ENCODE measurements at places on chromosomes 16 and 17.

DNA sequence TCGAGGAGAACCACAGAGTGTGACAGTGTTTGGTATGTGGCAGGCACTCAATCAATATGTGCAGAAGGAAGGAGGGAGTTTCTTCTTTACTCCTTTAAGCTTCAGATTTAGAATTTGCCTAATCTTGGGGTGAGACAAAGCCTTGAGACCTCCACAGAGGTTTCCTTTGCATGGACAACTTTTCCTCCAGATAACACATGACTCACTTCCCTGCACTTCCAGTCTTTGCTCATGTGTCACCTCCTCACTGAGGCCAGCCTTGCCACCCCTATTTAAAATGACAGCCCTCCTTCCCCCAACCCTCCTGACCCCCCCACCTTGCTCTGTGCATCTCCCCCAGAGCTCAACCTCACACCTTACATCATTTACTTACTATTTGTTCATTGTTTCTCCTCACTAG lies 17.4 kb upstream of the NOS2 start:
- DNase-seq, result peak; percentile 36

DNA sequence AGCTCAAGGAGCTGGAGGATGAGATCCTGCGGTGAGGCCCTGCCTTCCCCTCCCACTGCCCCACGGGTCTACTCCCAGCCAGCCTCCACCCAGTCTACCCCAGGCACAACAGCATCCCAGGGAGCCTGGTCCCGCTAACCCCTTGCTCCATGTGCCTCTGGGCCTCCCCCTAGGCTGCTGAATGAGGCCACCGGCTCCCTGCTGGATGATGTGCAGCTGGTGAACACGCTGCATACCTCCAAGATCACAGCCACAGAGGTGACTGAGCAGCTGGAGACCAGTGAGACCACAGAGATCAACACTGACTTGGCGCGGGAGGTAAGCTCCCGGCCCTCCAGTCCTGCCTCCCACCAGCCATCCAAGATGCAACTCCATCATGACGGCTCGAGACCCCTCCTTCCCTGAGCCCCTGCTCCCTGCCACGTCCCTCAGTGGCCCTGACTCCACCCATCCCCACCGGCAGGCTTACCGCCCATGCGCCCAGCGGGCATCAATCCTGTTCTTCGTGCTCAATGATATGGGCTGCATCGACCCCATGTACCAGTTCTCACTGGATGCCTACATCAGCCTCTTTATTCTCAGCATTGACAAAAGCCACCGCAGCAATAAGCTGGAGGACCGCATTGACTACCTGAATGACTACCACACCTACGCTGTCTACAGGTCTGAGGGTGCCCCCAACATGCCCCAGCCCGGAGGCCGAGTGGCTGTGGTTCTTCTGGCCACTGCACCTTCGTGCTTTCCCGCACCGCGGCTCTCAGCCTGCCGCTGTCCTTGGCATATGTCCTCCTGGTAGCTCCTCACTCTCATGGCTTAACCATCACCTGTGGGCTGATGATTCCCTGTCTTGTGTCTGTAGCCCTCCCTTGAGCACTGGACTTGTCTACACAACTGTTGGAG lies 15.0 kb upstream of the KDM6B start:
- DNase-seq, result no peak

DNA sequence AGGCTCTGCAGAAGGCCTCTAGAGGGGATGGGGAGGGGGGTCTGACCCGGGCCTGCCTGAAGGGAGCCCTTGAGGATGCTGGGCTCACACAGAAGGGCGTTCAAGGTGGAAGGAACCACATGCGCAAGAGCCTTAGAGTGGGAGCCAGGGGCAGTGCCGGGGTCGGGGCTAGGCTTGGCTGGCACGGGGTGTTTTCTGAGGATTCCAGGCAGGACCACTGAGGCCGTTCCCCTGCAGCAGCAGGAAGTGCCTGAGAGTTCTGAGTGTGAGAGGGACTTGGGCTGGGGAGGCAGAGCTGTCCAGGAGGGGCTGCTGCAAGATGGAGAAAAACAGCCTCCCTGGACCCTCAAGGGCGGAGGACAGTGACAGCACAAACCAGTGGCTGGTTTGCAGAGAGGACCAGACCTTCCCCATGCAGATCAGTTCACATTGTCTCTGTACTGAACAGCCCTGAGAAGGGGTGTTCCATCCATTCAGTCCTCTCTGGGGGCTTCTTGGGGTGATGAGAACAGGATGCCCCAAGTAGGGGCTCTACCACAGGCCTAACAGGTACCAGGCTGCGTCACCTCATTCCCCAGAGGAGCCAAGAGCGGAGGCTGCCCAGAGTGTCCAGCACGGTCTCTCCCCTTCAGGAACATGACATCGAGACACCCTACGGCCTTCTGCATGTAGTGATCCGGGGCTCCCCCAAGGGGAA lies 3.4 kb downstream of the NDRG4 start:
- DNase-seq, result no peak

DNA sequence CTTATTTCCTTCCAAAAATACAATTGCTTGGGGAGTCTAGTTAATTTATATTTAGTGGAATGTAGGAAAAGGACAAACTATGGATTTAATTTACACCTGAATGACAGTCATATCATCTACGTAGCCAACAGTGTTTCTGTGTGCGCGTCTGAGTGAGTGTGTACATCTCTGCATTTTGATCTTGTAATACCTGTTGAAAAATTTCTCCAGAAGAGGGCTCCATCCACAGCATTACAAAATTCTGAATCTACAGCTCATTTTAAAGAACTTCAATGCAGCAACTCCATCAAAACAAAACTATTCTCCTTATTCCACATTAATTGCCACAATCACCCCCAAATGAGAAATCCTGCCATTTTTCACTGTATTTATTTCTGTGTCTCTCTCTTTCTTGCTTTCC lies 3.9 kb downstream of the CDH13 start:
- DNase-seq, result no peak

DNA sequence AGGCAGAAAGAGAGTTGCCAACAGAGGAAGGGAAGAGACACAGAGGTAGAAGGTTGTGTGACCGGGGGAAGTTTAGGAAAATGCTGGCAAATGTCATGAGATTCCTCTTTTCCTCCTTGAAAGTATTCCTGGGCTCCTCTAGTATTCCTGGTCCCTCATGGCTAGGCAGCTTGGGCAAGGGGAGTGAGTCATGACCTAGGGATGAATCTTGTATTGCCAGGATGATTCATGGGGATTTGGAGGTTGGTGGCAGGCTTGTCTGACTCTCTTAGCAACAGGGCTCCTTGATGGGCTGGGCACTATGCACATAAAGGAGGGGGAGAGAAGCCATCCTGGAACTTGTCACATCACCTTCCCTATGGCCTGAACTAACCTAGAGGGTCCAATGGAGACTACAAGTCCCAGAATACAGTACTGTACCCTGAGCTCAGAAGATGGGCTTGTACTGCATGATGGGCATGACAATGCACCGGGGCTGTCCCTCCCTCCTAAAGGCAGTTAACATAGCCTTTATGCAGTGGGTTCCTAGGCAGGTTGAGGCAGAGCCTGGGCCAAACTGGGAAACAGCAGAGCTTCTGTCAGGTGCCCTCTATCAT lies 2.1 kb upstream of the SEZ6 start:
- peak; percentile 73 for DNase-seq

- DNase-seq, result no peak
Observed at GRCh38 chr17:78441271-78441971, 63.0 kb downstream of the PGS1 start.

GRCh38 chr17:66647391-66647983 lies 187.4 kb upstream of the CACNG5 start:
- no peak for DNase-seq

DNA sequence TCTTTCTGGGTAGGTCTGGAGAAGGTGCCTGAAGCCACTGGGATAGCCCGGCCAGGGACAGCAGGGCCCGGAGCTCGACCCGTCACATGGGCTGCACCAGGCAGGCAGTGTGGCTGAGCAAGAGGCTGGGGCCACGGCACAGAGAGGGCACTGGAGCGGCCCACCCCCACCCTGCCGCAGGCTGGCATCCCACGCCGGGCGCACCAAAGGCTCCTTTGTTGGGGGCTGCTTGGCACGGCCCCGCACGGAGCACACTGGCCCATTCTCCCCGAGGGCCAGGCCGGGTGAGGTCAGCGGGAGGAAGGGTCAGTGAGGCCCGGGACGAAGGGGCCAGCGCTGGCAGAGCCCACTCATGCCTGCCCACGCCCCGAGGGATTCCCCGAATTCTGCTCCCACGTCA lies 36.5 kb upstream of the PVALEF start:
- no peak for DNase-seq

DNA sequence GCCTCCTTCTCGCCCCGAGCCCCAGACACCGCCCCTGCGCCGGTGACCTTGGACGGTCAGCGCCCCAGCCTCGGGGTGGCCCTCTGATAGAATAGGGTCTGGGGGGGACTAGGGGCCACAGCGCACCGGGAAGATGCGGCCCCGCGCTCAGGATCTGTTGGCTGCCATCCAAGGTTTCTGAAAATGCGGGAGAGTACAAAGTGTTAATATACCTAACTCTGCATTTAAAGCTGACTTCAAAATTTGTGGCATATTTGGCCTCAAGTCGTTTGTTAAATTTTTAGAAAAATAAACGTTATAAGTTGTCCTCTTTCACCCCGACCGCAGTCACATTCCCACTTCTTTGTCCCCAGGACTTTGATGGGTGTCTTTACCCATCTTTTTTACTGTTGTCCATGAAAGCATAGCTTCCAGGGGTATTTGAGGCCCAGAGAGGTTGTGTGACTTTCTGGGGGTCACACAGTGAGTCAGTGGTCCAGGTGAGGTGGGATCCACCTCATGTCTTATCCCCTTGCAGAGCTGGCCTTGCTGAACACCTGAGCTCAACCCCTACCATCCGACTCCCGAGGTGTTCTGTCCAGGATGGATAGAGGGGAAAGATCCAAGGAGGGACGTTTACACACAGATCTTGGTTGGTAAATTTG lies 796 bp downstream of the NT5M start:
- DNase-seq, result no peak

DNA sequence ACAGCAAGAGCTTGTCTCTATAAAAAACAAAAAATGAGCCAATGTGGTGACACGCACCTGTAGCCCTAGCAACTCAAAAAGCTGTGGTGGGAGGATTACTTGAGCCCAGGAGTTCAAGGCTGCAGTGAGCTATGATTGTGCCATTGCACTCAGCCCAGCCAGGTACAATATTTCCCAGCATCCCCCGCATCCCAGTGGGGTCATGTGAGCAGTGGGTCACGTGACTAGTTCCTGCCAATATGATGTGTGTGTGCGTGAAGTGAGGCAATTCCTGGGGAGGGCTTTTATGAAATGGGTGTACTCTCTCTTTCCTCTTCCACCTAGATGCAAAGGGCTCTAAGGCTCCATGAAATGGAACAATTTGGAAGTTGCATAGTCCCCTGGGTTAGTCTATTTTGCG lies 81.3 kb downstream of the GSG1L start:
- no peak for DNase-seq

- DNase-seq, result peak; percentile 80
Observed at GRCh38 chr16:88785106-88785924, at the start of gene PIEZO1. TSS of gene PIEZO1 (minus strand) at chr16:88785220. CDS start at chr16:88784964, 256 bp downstream.

- no peak for DNase-seq
Observed at GRCh38 chr16:78735337-78735736, 635.9 kb downstream of the WWOX start.

GRCh38 chr17:65550758-65551157 lies 10.7 kb downstream of the AXIN2 start:
- no peak for DNase-seq

GRCh38 chr17:44091200-44091997 lies 20.9 kb downstream of the G6PC3 start:
- no peak for DNase-seq

- DNase-seq, result no peak
Observed at GRCh38 chr17:63695889-63696288, 4.0 kb downstream of the LIMD2 start.

- DNase-seq, result no peak
Observed at GRCh38 chr17:62668091-62668804, 40.8 kb downstream of the MRC2 start.

DNA sequence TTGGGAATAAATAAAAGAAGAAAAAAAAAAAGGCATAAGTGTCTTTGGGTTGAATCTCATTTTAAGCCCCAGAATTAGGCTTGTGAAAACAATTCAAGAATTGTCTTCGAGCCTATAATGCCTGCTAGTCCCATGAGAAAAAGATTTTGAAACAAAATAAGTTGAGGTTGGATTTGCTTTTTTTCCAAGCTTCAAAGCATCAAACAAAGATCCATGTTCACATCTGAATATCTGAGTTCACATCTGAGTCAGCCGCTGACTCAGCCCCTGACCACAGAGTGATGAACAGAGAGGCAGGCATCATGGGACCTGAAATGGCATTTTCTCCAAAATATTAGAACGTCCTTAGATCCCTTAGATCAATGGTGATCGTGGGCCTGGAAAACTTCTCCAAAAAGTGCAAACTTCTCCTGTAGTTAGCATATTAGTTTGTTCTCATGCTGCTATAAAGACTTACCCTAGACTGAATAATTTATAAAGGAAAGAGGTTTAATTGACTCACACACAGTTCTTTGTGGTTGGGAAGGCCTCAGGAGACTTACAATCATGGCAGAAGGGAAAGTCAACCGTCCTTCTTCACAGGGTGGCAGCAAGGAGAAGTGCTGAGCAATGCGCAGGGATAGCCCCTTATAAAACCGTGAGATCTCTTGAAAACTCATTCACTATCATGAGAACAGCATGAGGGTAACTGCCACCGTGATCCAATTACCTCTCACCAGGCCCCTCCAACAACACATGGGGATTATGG lies 294.6 kb upstream of the HSBP1 start:
- peak; percentile 93 for DNase-seq

GRCh38 chr16:1721372-1721771 lies 15.4 kb downstream of the MAPK8IP3 start:
- no peak for DNase-seq

GRCh38 chr16:73161977-73162376 lies 114.0 kb upstream of the ZFHX3 start:
- DNase-seq, result no peak

DNA sequence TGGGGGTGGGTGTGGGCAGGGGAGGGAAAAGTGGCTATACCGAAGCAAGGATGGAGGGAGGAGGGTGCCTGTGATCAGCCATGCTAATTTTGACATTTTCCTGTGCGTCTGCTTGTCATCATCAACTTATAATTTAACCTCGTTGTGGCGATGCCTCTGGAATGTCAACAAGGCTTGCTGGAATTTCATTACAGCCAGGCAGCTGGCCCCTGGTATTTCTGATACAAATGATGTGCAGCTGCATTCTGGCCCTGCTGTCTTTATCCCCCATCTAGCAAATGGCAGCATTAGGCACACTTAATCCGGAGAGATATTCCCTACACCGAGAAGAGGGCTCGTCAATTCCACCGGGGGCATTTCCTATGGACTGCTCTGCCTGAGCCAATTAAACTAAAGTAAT lies 278.3 kb upstream of the CCL2 start:
- DNase-seq, result no peak

DNA sequence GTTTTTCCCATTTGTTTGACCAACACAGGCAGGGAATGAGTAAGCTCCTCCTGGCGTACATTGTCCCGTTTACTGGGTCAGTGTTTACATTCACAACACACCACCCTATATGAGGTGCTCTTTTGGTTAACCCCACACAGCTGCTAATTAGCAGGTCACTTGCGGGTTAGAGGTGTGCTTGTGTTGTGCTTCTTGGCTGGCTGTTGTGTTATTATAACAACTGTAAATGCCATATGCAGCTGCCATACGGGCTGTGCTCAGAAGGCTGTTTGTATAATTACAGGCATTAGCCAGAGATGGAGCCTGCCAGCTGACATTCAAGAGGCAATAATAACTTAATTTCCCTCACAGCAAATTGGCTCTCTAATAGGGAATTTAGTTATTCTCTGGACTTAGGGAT lies 205.1 kb upstream of the ELAC2 start:
- DNase-seq, result no peak

- DNase-seq, result no peak
Observed at GRCh38 chr17:1555651-1556471, 6.7 kb downstream of the PITPNA start.

Data from AG08395 (cell line).